ENCODE measurements at places on chromosomes 7 and 10.

DNA sequence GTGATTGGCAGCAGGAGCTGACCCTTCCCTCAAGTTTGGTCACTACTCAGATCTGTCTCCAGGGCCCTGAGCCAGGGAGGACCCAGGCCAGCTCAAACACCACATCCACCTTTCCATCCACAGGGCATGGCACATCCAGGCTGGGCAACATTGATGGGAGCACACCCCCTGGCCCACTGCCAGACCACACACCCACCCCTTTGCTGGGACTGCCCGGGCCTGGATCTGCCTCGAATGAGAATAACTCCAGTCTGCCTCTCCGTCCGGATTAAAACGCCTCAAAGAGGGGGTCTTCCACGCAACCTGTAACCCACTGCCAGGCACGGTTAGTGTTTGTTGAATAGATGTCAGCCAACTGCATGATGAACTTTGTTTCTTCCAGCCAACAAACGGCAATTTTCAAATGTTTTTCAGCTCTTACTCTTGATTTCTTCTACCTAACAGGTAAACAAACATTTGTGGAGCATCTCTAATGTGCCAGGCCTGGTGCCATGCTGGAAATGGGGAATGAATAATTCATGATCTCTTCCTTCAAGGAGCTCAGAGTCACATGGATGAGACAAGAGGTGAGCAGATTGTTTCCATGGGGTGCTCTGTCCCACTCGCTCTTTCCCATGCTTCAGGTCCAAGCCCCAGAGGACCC lies 41.0 kb upstream of the CHST15 start:
- DNase-seq = no peak

DNA sequence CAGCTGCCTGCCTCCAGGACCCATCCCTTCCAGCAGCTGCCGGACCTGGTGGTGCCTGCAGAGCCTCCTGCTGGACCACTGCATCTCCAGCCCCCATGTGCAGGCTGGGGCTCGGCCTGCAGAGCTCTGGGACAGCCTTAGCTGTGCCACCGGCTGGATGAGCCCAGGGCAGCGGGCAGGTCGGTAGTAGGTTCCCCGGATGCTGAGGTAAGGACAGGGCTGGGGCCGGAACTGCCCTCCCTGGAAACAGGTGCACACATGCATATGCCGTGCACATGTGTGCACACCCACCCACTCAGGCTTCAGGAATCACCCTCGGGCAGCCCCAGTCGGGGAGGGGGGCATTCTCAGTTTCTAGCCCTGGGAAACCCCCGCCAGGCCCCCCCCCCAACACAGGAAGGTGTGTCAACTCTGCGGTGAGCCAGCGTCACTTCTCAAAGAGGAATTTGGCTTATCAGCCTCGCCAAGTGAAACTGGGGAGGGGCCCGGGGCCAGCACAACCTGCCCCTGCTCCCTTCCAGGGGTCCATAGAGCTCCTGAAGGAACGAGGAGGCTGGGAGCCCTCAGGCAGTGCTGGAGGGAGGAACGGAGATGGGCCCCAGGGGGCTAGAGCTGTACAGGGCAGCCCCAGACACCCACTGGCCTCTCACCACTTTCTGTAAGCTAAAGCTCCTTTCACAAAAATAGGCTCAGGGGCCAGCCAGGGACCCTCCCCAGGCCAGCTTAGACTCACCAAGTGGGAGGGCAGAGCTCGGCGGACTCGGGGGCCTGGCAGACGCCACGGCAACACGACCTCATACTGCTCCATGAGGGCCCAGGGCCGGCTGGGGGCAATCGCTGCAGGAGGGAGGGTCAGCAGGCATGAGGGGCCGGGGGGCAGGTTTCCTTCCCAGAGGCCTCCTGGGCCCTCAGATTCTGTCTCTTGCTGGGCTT lies 1.7 kb downstream of the ADAM8 start:
- no peak for DNase-seq

DNA sequence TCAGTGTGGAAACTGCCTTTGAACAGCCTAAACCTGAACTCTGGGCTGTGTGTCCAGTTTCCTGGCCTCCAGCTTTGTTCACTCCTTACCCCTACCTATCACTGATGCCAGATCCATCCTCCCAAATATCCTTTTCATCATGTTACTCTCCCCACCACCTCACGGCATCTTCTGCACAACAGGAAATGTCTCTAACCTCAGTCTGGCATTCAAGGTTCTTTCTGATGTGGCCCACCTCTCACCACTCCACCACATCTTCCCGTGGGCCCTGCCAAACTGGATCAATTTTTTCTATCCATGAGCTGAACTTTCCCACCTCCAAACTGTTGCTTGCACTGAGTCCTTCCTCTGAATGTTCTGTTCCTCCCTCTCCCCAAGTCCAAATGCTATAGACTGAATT lies 35.8 kb upstream of the MAP3K8 start:
- DNase-seq = no peak

- no peak for DNase-seq
These were observed 38.4 kb downstream of the BAMBI start for GRCh38 chr10:28715757-28716156.

GRCh38 chr10:78623578-78624215 lies 445.1 kb upstream of the ZMIZ1 start:
- DNase-seq = peak; percentile 91

DNA sequence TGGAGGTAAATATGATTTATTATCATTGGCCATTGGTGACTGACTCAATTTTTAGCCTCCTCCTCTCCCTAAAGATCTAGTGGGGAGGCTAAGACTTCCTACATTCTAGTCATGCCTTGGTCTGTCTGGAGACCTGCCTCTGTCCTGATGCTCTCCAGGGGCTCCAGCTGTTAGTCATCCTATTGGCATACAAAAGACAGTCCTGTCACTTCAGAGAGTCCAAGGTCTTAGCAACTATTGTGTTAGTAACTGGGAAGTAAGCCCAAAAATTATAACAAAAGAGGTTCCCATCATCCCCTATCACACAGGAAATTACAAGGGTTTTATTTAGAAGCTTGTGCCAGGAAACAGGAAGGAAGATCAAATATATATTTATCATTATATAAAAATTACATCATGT lies 400.6 kb upstream of the VSTM2A start:
- DNase-seq = no peak

DNA sequence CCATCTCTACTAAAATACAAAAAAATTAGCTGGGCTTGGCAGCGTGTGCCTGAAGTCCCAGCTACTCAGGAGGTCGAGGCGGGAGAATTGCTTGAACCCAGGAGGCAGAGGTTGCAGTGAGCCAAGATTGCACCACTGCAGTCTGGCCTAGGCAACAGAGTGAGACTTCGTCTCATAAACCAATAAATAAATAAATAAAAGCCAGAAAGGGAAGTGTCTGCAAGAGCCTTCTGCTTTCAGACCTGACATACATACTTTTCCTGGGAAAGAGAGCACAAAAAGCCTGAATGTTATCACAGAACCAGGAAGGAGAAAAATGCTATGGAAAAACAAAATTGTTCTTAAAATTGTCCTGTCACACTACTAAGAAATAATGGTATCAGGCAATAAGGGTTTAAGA lies 4.1 kb upstream of the KIF5B start:
- DNase-seq = no peak

DNA sequence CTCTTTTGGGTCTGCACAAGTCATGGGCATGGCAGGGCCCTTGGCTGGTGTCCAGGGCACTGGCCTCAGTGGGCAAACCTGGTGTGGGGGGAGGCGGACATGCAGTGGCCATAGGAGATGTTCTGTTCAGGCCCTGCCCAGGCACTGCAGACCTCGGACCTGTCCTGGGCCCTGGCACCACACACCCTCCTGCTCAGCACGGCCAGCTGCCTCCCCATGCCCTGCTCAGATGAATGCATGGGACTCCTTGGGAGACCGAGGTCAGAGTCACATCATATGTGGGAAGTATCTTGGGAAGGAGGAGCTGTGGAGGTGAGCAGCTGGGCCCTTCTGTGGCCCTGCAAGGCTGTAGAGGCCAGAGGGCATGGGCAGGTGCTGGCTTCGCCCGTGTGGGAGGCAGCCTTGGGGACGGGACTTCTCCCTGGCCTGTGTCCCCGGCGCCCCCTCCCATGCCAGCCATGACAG lies 130.8 kb downstream of the VIPR2 start:
- no peak for DNase-seq

GRCh38 chr7:137655804-137656203 lies 191.0 kb downstream of the DGKI start:
- DNase-seq = no peak

DNA sequence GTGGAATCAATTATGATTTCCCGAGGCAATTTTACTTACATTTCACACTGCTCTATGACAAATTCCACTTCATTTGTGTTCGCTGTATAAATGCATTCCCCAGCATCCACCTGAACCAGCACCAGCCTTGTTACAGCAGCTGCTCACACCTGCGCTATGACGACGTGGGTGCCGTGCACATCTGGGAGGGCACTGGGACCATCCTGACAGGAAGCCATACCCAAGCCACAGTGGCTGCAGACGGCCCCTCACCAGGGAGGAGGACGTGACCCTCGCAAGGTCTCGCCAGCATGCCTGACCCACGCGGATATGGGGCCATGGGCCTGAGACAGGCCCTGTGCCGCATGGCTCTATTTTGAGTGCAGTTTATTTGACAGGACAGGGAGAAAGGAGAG lies 201.3 kb downstream of the MAD1L1 start:
- DNase-seq = no peak

DNA sequence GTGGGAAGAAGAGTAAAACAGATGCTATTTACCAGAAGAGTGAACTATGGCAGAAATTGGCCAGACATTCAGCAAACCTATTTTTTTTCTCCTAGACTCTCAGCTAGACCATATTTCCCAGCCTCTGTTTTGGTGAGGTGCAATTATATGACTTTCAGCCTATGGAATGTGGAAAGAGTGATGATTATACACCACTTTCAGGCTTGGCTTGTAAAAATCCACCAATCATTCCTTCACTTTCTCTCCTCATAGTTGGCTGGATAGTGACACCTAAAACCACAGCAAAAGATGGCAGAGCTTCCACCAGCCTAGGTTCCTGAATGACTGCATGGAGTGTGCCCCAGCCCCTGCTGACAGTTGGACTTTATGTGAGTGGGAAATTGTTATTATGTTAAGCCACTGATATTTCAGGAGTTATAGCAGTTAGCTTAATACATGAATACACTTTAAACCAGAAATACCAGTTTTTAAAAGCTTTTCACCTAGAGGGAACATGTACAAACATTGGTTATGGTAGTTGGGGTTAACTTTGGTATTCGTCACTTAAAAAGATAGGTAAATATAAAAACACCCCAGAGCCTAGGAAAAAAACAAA lies 19.1 kb upstream of the TNKS2 start:
- peak; percentile 11 for DNase-seq

- DNase-seq = no peak
These were observed 276.2 kb downstream of the FGFR2 start for GRCh38 chr10:121322046-121322445.

- no peak for DNase-seq
These were observed 135.2 kb downstream of the ADCY1 start for GRCh38 chr7:45709168-45710042.

DNA sequence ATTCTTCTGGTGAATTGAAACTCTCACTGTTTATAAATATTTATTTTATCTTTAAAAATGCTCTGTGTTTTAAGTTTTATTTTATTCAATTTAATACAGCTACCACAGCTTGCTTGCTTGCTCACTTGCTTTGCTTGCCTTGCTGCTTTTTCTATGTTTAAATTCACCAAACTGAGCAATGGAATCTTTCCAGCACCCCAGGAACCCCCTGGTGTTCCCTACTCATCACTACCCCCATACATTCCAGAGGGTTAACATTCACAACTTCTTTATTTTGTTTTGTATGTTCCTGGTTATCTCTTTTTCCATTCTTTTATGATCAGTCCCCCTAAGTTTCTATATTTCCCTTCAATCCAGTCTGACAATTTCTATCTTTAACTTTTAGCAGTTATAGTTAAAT lies 166.5 kb upstream of the COL1A2 start:
- no peak for DNase-seq

All from A172 (cell line).